ENCODE measurements at places on chromosomes 4 and X.

GRCh38 chrX:108312957-108313356 is 125.3 kb downstream of the COL4A6 start:
- DNase-seq, result no peak

- DNase-seq, result peak; percentile 49
Observed at GRCh38 chr4:105765690-105766407, 57.3 kb downstream of the GSTCD start.

DNA sequence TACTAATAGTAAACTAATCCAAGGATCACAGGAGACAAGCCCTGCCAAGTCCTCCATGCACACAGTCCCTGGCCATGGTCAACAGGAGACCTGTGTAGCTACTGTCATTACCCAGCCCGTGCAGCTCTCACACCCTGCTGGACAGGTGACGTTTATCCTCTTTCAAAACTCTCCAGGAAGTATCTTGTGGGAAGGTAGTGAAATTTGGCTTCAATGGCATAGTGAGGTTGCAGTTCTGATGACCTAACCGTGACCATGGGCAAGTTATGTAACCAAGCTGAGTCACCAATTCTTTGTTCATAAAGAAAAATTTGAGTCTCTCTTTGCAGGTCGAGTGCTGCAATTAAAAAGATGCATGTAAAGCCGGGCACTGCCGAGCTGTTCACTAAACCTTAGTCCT is 11.3 kb upstream of the SLC2A9 start:
- DNase-seq, result peak; percentile 71

- DNase-seq, result no peak
Observed at GRCh38 chrX:71171110-71171801, 26.6 kb downstream of the NLGN3 start.

DNA sequence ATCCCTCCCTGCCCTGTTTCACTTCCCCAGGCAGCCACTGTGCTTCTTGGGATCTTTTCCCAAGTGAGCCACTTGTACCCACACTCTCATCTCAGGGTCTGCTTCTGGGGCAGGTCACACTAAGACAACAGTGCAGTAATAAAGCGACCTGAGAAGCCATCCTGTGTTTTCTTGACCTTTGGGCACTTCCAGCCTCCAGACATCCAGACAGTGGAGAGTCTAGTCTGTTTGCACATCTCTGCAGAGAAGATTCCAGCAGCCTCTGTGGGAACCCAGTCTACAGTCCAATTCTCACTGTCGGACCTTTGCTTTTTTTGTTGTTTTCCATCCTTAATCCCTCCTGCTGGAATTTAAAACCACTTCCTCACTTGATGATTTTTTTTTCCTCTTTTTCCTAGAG is 50.3 kb upstream of the ATP6AP2 start:
- no peak for DNase-seq

GRCh38 chr4:82851885-82852750 is 38.8 kb downstream of the SEC31A start:
- peak; percentile 13 for DNase-seq

GRCh38 chr4:151173871-151174270 is 74.4 kb downstream of the RPS3A start:
- no peak for DNase-seq

DNA sequence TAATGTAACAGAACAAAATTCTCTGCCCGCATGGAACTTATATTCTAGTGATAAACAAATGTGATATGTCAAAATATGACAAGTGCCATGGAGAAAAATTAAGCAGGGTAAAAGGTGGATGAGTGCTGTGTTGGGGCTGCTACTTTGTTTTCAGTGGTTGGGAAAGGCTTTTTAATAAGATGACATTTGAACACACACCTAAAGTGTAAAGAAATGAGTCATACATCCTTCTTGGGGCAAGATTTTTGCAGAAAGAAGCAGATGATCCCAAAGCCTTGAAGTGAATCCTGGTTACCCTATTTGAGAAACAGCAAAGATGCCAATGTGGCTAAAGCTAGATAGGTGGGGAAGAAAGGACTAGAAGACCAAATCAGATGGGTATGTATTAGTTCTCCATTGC is 564.1 kb downstream of the INPP4B start:
- DNase-seq, result no peak

GRCh38 chrX:31185884-31186283 is 114.0 kb upstream of the FTHL17 start:
- no peak for DNase-seq

- no peak for DNase-seq
Observed at GRCh38 chrX:56729152-56729850, at the start of gene NBDY. TSS of gene NBDY (plus strand) at chrX:56729243. CDS start at chrX:56729354, 111 bp downstream.

DNA sequence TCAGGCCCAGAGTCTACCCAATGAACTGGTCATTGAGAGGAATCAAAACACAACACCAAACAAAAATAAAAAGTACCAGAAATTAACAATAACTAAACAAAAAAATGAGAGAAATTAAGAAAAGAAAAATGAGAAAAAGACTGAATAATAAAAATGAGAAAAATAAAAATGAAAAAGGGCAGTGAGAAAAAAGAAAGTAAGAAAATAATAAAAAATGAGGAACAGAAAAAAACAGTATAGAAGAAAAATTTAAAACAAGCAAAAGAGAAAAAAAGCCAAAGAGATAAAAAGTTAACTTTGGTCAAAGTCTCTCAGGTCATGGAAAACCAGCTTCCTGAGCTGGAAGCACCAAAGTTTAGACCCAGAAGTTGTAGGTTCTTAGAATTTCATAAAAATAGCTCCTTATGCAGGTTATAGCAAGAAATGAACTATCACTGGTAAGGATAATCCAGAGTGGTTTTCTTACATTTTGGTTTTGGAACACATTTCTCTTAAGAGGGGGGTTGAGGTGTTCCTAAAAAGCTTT is 51.0 kb upstream of the WDR17 start:
- no peak for DNase-seq

GRCh38 chr4:147334478-147334877 is 146.4 kb upstream of the EDNRA start:
- no peak for DNase-seq

DNA sequence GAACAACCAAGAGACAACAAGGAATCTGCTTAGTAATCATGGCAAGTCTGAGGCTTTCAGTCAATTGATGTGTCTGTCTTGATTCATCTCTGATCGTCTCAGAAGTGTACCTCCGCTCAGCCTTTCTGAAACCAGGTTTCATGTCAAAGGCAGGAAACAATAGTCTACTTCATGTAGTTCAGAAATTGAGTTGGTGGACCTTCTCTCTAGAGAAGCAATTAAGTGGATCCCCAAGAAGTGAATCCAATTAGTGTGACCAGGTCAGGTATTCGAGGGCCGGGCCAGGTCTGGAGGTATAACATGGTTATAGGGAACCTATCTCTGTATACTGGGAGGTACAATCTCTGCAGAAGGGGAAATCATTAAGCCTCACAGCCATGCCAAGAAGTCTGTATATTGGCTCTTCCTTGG is 32.0 kb downstream of the DAPP1 start:
- no peak for DNase-seq

GRCh38 chrX:153662266-153662665 is 11.3 kb downstream of the PNCK start:
- DNase-seq, result no peak

GRCh38 chrX:10110984-10111363 is 45.8 kb upstream of the CLCN4 start:
- no peak for DNase-seq

DNA sequence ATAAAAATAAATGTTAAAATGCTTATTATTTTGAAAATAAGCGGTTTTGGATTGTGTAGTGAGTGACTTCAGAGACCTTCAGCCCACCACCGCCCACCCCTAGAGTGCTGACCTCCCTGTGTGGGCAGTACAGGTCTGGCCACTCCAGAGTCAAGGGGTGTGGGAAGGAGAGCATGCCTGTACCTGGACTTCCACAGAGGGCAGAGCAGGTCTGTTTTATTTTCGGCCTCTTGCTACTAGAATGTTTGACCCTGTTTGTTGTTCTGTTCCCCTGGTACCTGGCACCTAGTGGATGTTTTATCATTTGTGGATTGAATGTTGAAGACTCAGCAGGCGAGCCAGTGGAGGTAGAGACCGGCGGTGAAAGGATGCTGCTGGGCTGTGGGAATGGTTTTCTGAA is 14.3 kb downstream of the PIGG start:
- no peak for DNase-seq

- DNase-seq, result no peak
Observed at GRCh38 chr4:145505995-145506394, 24.3 kb downstream of the SMAD1 start.

GRCh38 chr4:10019521-10020051 is 1.7 kb downstream of the SLC2A9 start:
- DNase-seq, result no peak

GRCh38 chrX:43679058-43679457 is 23.0 kb downstream of the MAOA start:
- no peak for DNase-seq

DNA sequence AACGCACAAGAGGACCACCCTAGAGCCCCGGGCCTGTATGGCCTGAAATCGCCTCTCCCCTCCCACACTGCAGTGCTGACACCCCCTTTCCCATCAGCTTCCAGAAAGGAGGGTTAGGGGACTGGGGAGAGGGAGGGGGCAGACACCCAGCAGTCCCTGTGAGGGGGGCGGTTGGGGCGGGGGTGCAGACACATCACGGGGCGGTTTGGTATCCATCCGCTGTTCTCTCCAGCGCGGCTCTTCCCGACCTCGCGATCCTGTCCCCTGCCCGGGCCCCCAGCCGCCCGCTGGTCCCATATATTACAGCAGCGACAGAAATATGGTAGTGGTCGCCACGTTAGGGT is 404 bp upstream of the GPRASP2 start:
- no peak for DNase-seq

DNA sequence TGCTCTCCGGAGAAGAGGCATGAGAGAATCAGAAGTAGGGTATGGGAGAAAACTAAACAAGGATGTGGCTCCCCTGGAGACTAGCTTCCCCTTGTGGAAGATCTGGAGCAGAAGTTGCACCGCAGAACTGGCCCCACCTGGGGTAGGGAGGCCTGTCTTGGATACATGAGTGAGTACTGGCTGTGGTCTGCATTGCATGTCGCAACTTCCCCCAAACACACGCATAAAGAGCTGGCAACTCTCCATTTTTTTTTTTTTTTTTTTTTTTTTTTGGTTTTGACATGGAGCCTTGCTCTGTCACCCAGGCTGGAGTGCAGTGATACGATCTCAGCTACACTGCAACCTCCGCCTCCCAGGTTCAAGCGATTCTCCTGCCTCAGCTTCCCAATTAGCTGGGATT is 119.9 kb downstream of the EGF start:
- no peak for DNase-seq

DNA sequence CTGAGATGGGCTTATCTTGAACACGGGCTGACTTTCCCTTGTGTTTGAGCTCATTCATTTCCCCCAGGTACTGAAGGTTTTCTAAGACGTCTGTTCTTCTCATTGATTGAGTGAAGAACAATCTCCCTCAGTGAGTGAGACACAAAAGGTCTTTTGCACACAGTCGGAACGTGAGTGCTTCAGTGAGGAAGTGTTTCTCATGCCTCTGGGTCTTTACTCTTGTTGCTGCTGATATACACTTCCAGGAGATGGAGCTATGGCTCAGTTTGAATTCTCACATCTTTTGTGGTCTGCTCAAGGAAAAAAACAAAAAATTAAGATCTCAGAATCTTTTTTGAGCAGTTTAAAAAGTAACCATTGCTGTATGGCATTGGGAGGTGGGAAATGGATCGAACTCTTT is 981.9 kb upstream of the TENM3 start:
- DNase-seq, result no peak

GRCh38 chrX:77597090-77597489 is 149.9 kb downstream of the FGF16 start:
- no peak for DNase-seq

GRCh38 chrX:151703487-151703886 is 8.2 kb downstream of the PRRG3 start:
- DNase-seq, result no peak

DNA sequence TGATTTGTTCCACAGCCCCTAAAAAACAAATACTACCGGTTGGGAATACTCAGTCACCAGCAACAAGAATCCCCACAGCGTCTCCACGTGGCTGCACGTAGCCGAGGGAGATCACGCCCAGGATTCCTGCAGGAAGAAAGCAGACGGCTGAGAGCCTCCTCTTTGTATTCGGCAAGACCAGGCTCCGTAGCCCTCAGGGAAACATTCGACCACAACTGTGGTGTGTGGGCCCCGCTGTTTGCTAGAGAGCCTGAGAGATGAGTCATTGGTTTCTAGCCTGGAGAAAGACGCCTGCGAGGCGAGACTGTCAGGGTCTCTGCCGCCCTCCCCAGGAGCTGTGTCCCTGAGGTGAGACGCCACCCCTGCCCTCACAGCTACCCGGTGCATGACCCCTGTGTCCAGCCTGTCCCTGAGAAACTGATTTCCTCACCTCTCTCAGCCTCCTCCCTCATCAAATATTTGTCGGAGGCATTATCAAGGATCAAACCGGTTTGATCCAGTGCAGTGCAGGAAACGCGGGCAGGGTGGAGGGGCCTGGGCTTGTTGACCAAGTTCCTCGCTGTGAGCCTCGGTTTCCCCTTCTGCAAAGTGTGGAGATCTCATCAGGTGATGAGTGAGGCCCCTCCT is 4.7 kb upstream of the S100P start:
- peak; percentile 60 for DNase-seq

DNA sequence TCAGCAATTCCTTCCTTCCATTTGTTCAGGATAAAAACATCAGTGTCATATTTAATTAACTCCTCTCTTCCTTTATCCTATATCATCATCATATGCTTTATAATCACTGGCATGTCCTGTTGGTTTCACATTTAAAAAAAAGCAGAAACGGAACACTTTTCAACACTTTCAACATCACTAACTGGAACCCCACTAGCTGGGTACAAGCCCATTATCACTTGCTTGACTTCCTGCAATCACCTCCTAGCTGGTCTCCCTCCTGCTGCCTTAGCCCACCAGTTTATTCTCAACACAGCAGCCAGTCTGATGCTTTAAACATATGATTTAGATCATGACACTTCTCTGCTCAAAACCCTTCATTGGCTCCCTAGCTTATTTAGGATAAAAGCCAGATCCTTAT is 116.4 kb upstream of the LSM6 start:
- no peak for DNase-seq

DNA sequence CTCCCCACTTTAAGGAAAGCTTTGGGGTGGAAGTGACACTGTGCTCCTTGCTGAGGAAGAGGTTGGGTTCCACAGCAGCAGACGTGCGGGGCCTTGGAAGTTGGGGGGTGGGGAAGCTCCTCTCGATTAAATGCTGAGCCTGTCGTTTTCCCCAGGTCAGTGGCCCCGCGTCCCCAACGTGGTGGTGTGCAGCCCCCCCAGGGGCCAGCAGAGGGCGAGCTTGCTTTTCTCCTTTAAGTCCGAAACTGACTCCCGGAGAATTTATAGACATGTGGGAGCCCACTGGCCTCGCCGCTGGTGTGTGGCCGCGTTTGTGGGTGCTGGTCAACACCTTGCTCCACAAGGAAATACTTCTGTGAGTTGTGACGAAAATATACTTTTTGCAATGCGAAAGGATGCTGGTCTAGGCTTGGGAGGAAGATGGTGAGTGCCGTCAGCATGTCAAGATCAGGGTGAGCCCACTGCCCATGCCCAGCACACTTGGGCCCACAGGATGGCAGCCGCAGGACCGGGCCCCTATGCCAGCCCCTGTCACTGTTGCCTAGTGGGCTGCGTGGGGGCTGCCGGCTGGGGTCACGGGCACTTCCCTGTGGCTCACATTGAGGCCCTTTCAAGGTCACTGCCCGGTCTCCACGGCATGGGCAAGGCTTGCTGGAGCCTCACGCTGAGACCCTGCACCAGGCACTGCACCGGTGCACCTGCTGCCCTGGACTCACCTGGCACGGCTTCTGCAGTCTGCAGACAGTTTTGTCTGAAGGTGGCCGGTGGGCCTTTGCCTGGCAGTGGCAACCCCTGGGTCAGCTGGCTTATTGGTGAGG is 9.4 kb downstream of the UVSSA start:
- no peak for DNase-seq

- no peak for DNase-seq
Observed at GRCh38 chr4:28913466-28913865, 1806.7 kb upstream of the PCDH7 start.
